ENCODE measurements at places on chromosomes 7 and 10.

DNA sequence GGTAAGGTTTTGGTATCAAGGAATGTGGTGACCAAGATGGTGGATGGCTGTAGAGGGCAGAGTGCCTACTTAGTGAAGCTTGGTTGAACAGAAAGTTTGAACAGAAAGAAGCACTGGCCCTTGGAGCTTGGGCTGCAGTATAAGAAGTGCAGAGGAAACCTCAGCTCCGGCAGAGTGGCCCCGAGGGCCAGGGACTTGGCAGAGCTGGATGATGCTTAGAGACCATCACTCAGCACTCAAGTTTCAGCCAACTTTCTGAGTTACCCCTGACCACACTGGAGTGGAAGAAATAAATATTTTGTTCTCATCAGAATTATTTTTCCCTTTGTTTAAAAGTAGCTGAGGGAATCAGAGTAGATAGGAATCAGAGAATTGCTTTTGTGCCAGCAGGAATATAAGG is 336.7 kb downstream of the C7orf25 start:
- no peak for DNase-seq

DNA sequence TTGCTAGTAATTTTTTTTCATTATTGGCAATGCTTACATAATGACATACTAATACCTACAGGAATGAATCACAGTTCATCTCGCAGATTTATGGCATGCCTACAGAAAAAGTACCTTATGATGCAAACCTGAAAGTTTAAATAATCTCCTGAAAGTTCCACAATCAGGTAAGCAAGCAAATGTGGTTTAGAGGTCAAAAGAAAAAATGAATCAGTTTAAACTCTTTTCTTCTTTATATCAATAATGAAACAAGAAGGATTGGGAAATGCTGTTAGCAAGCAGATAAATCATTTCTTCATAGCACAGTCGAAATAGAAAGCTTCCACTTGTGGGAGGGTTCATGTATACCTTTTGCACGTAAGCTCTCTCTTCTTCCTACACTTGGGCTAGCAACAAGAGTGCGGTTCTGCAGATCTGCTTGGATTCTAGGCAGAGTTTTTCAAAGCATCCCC is 53.7 kb upstream of the MTPN start:
- DNase-seq = no peak

DNA sequence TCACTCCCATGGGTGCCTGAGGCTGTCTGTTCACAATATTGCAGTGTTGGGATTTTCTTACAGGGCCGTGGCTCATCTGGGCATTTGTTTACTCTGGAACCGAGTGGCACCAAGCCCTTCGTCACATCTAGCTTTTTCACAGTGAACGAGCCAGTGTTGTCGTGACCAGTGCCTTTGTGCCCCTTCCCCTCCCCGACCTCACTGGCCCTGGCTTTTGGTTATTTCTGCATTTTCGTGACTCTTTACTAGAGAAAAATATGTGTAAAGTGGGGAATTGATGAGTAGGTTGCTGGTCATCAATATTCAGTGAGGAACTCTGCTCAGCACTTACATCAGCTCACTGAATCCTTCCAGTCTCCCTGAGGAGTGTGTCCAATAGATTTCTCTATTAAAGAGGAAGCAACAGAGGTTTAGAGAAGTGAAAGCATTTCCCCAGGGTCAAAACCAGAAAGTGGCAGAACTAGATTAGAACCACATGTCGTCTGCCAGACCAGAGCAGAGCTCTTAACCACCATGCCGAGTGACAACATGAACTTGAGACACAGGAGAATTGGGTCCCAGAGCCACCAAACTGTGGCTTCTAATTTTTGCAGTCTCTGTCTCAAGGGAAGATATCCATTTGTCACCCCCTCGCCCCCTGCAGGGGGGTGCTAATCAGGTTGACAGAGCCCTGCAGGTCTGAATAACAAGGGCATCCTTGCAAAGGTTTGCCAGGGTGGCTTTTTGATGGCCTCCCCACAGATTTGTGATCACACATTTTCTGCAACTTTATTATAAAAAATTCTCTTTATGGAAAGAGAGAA is 125.3 kb downstream of the CHN2 start:
- DNase-seq = no peak

- no peak for DNase-seq
Observed at GRCh38 chr10:95694665-95695064, 938 bp upstream of the TCTN3 start.

GRCh38 chr7:95469848-95470247 is 15.9 kb upstream of the ASB4 start:
- no peak for DNase-seq
